ENCODE measurements at places on chromosomes 7 and 10.

- no peaks in the 10 kb centered on the region for H3K4me1 ChIP-seq
- DNase-seq: no peak
- no peaks in the 10 kb centered on the region for H3K36me3 ChIP-seq
Observed at GRCh38 chr10:52617346-52617745, 155.2 kb downstream of the MBL2 start.

GRCh38 chr10:66717231-66717981 is 208.4 kb upstream of the LRRTM3 start:
- H3K4me3 ChIP-seq: no peak overlapping the region
- no peak overlapping the region for H3K27ac ChIP-seq
- H3K27me3 ChIP-seq: no peaks in the 10 kb centered on the region
- H3K4me1 ChIP-seq: no peaks in the 10 kb centered on the region
- no peak for DNase-seq

DNA sequence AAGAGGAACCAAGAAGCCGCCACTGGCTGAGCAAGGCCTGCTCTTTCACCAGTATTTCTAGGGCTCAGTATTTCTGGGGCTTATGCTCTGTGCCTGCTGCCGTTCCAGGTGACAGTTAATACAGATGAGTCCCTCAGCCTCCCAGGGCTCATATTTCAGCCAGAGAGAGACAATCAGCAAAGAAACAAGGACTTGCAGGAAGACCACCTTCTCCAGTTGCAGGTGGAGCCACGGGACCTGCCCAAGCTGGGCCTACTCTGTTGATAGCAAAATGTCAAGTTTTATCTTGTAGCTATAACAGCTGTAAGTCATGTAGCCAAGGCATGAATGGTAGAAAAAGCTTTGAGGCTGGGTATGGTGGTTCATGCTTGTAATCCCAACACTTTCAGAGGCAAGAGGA is 42.7 kb downstream of the NPTX2 start:
- H3K36me3 ChIP-seq: no peaks in the 10 kb centered on the region
- H3K27ac ChIP-seq: no peak overlapping the region
- H3K4me1 ChIP-seq: no peaks in the 10 kb centered on the region
- DNase-seq: no peak
- H3K4me3 ChIP-seq: no peak overlapping the region
- no peaks in the 10 kb centered on the region for H3K27me3 ChIP-seq

DNA sequence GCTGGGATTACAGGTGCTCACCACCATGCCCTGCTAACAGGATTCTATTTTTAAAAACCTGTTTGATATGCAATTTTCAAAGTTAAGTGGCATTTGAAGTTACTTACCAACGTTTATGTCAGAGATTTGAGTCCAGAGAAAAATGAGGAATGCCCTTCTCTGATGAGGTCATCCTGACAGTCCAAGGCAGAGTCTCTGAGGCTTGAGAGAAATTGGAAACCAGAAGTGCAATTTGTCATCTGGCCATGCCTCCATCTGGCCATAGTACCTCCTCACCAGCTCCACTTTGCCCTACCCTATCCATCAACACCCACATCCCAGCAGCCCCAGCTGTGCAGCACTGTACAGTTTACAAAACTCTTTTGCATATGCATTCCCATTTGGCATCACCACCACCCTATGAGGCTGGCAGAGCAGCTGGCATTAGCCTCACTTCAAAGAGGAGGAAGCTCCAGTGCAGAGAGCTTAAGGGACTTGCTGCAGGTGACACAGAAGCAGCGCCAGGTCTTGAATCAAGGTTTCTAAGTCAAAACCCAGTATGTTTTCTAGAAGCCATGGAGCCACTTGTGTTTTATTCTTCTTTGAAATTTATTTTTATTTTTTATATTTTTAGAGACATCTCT is 54.5 kb upstream of the PDZD8 start:
- no peak overlapping the region for H3K4me3 ChIP-seq
- H3K4me1 ChIP-seq: peaks cover 35% of the 10 kb centered on the region
- no peak for DNase-seq
- no peaks in the 10 kb centered on the region for H3K27me3 ChIP-seq

Data from Karpas-422 (cell line).